Stimulated activated naive CD8-positive, alpha-beta T cell treated with anti-CD3 and anti-CD28 coated beads, Interleukin-15, amount 100 ng/mL, for 72 hours (primary cell): ENCODE measurements at places on chromosomes 2 and 18.
A peak's percentile ranks its signal among the peaks of the same experiment; 100 is the strongest.

DNA sequence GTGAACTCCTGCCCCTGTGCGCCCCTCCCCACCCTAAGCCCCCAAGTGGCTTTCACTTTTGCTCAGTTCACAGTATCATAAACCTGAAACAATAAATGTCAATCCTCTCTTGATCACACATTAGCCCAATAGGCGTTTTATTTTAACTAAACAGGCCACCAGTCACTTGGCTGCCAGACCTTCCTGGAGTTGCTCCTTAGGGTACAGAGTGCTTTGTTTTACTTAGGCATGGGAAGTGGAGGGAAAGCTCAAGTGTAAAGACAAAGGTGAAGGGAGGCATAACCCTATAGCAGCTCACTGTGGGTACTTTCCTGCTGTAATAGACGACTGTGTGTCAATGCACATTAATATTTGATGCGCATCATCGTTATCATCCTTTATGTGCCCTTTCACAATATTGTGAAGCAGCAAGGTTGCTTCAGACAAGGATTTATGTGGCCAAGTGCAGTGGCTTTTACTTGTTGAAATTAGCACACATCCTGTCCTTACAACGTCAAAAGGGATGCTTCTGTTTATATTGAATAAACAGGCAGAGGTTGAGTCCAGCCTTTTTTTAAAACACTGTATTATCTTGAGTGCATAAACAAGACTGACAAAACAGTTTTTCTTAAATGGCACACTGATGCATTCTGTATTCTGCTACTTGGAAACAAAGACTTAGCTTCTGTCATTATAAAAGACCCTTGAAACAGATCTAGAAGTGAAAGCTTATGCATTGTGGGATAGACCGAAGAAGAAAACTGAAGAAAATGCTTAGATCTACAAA, 168.5 kb downstream of the TMEFF2 start:
- DNase-seq: no peak

DNA sequence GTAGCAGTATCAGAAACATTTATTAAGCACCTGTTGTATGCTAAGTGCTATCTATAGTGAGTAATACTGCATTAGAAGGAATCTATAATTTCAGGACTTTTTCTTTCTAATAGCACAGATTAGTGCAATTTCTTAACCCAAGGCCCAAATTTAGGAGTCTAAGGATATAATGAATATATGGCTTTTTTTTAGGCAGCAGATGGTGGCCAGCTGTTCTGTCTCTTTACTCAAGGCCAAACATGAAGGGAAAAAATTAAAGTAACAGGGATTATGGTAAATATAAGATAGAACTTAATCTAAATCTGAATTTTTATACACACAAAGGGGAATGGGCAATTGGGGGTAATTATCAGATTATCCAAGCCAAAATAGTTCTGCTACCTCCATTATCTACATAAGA, 230.6 kb upstream of the SP5 start:
- DNase-seq: no peak

- DNase-seq: no peak
Measured at GRCh38 chr18:74226156-74226555, 65.6 kb downstream of the CYB5A start.

GRCh38 chr2:37873229-37873628, 51.9 kb upstream of the RMDN2 start:
- no peak for DNase-seq

DNA sequence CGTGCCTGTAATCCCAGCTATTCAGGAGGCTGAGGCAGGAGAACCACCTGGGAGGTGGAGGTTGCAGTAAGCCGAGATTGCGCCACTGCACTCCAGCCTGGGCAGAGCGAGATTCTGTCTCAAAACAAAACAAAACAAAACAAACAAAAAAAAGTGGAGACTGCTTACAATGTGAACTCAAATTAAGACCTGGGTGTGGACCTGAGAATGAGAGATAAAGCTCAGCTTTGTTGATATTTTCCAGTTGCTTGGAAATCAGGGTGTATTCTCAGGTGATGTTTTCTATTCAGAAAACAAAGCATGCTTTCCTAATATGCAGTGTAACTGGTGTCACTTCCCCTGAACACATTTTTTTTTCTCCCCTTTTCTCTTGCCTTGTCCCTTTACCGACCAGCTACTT, 5.3 kb upstream of the CERS6 start:
- no peak for DNase-seq

GRCh38 chr2:217438821-217439220, 564.0 kb downstream of the TNS1 start:
- no peak for DNase-seq

GRCh38 chr2:232386490-232386739, 7.9 kb downstream of the ALPP start:
- DNase-seq: no peak

DNA sequence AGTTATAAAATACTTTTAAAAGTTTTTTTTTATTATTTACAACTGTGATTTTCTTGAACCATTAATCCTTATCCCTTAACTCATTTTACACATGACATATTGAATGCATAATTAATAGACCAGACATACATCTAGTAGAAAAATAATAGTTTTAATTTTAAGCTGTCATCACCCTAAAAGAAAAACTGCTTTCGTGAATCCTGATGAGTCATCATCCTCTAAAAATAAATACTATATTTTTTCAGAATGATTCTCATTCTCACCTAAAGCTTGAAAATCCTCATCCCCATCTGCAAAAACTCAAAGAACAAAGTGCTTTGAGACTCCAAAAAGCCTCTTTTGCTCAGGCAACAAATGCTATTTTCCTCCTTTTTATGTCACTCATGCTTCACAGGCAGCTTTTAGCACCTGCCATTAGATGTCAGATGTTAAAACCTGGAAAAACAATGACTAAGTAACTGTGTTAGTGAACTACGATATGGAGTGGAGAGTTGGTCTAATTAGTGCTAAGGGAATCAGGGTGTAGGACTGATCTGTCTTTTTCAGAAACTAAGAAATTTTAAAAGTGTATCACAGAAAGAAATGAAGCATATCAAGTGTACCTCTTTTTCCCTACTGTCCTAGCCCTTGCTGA, 297.6 kb downstream of the TMX3 start:
- DNase-seq: no peak

DNA sequence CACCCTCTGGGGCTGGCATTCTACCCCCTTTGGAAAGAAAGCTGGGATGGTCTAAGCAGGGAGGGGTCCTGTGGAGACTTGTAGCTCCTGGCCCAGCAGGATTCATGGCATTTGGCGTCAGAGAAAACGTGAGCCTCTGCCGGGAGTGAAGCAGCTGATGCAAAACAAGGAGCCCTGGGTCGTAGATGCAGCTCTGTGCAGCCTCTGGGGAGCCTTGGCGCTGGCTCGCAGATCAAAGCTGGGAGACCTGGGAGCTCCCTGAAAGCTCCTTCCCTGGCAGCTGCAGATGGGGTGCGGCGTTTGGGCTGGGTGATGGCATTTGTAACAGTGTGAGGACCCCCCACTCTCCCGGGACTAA, 148.3 kb downstream of the KLHL29 start:
- DNase-seq: no peak

DNA sequence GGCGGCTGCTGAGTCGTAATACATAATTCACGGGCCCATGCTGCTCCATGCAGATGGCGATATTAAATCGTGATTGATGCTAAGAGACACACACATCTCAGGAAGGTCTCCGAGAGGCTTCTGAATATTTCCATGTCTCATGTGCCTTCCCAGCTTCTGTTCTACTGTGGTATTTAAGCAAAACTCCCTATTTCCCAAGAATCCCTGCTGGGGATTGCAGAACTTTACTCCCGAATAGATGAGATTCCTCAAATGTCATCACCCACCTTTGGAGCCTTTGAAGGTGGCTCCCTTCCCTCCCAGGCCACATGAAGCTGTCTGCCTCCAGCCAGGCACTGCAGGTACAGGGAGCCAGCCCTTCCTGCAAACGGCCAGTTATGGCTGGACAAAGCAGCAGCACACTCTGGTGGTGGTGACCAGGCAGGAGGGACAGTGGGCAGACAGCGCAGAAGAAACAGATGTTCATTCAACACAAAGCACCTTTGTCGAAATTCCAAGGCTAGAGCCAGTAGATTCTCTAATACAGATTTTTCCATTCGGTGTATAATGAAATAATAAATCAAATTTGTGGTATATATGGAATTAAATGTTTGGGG, 14.1 kb downstream of the NRP2 start:
- no peak for DNase-seq

- DNase-seq: no peak
Measured at GRCh38 chr18:58269931-58270330, 225.9 kb downstream of the NEDD4L start.

- no peak for DNase-seq
Measured at GRCh38 chr2:132009874-132010521, 151.8 kb downstream of the ANKRD30BL start.

GRCh38 chr2:62313449-62314227, 117.7 kb downstream of the B3GNT2 start:
- DNase-seq: peak; percentile 66

DNA sequence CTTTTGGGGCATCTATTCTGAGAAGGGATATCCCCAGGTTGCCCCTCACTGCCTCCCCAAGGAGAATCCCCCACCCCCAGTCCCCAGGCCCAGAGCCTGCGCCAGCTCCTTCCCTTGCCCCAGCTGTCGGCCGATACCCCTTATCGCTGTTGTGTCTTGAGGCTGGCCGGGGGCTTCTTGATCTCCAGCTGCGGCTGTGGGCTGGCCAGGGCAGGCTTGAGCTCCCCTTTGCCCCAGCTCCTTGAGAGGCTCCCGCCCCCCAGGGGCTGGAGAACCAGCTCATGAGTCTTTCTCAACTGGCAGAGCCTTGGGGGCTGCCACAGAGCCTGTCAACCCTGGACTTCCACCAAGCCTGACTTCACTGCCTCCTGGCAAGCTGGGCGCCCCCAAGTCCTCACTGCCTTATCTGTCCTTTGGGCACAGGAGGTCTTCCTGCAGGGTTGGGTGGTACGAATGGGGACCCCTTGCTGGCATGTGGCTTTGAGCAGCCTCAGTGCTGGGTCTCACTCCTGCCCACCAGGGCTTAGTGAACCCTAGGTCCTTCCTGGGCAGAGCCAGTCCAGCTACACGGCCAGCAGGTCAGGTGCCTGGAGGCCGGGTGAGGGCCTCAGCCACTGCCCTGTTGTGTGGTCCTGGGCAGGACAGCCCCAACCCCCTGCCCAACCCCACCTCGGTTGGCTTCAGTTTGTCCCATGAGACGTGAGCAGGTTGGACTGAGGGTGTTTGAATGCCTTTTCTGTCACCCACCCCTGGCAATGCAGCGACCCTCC, 29.5 kb downstream of the INHBB start:
- no peak for DNase-seq

DNA sequence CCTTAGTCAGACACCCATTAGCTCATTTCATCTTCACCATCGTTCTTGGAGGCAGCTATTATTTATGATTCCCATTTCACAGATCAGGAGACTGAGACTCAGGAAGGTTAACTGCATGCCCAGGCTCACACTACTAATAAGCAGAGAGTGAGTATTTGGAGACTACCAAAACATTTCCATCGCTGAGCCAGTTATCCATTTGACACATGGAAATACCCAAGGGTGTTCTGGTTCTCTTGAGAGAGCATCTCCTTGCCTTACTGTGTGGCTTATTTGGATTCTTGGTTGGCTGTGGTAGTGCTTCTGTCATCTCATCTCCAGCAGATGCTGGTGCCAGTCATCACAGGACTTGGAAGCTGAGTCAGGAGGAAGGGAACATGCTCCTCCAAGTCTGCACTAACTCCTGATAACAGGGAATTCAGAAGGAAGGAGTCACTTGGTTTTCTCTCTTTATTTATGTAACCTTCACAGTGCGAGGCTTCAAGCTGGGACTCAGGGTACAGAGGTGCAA, 55.2 kb downstream of the RASGRP3 start:
- DNase-seq: no peak

- DNase-seq: no peak
Measured at GRCh38 chr18:50791599-50792438, 28.0 kb downstream of the MRO start.

- DNase-seq: peak; percentile 90
Measured at GRCh38 chr2:43224131-43224570, 2.3 kb downstream of the ZFP36L2 start.

- no peak for DNase-seq
Measured at GRCh38 chr2:74297391-74297790, 45.8 kb downstream of the SLC4A5 start.

GRCh38 chr18:63936932-63937393, 12.1 kb upstream of the HMSD start:
- no peak for DNase-seq

DNA sequence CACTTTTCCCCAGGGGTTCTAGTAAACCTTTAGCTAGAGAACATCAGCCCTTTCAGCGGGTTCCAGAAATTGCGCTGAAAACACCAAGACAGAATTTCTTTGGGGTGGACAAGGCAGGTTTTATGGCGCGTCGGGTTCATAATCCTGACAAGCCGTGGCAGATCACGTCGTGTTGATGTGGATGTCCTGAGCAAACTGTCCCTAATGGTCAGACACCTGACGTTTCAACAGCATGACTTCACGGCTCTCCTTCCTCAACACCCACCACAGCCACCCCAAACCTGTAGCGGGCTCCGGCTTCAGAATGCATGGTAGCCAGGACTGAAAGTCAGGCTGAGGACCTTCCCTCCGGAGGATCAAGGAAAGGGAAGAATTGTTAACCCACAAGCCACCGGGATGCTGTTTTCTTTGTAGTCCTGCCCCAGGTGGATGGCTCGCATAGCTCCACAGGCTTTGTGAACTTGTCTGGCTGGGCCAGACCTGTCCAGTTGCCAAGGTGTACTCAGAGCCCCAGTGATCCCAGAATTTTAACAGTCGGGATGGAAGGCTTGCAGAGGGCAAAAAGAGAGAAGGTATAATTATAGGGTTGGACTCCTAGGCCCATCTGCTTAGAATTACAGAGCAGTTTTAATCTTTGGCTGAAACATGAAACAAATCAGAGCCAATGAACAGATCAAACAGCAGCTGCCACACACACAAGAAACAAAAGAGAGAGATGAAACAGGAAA, 1.5 kb downstream of the APCDD1 start:
- DNase-seq: no peak

- DNase-seq: peak; percentile 55
Measured at GRCh38 chr2:172864182-172864581, 128.5 kb downstream of the RAPGEF4 start.

DNA sequence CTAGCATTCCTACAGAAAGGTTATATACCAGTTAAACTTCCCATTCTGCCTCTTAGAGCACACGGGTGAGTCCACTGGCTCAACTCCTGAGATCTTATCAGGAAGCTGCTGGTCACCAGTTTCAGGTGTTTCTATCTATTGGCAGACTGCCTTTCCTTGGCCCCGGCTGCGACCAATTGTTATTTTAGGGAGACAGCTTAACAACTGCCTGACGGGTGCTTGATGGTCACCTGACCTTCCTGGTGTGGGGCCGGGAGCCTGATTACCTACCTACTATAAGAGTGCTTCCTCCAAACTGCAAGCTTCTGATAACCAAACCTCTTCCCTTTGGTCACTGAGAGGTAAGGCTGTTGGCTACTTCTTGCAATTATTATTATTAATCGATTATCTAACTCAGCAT, 122.1 kb upstream of the XIRP2 start:
- no peak for DNase-seq
